ENCODE measurements at places on chromosomes 6 and 20.
A peak's percentile ranks its signal among the peaks of the same experiment; 100 is the strongest.

DNA sequence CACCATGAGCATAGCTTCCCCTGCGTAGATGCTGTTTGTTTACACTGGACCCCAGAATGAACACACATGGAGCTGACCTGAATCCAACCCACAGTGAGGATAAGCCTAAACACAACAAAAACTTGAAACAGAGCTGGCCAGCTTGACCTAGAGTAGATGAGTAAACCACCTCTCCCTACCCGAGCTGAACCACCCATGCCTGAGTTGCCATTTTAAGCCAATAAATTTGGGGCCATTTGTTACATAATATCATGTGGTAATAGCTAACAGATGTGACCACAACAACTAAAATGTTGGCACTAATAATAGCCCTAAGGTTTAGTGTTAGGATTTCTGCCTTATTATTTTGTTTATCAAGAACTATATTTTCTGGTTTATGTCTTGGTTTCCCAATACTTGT, 103.2 kb upstream of the GRIK2 start:
- DNase-seq, result no peak

GRCh38 chr20:23344336-23344735, 6.3 kb upstream of the NXT1 start:
- DNase-seq, result no peak

- no peak for DNase-seq
Measured at GRCh38 chr6:168884050-168884645, 369.5 kb downstream of the THBS2 start.

- DNase-seq, result no peak
Measured at GRCh38 chr6:100685747-100686146, 195.4 kb downstream of the ASCC3 start.

GRCh38 chr20:4820806-4821518, 99.3 kb downstream of the PRND start:
- DNase-seq, result no peak

DNA sequence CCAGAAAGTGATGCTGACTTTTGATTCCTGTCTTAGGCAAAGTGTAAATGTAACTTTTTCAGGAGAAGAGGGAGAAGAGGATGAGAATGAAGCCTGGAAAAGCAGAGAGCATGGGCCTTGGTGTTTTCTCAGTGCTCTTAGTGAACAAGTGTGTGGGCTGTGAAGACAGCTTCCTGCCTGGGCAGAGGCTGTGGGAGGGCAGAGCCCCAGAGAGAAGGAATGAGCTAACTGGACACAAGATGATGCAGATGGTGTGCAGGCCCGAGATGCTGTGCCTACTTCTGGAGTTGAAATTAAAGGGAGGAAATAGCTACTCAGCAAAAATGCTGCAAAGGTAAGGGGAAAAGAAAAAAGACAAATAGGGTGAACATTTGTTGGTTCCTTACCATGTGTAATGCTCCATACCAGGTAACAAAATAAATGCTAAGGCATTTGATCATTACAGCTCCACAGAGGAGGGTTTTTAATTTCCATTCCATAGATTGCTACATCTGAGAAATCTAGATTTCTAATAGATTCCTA, 87.0 kb upstream of the CEP162 start:
- no peak for DNase-seq

DNA sequence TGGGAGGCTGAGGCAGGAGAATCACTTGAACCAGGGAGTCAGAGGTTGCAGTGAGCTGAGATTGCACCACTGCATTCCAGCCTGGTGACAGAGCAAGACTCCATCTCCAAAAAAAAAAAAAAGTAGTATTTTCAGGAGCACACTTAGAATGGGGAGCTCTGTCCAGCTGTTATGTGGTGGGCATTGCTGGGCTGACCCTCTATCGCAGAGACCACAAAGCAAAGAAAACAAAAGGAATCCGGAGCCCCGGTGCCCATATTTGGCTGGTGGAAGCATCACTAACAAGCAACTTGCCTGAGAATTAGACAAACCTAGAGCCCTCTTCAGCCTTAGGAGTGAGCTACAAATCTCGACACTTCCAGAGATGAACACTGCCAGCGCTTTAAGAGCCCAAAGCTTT, 137.3 kb upstream of the GPR6 start:
- DNase-seq, result no peak

- peak; percentile 46 for DNase-seq
Measured at GRCh38 chr6:68778356-68779020, 143.4 kb downstream of the ADGRB3 start.

GRCh38 chr6:15948930-15949900, 179.7 kb upstream of the MYLIP start:
- peak; percentile 99 for DNase-seq

DNA sequence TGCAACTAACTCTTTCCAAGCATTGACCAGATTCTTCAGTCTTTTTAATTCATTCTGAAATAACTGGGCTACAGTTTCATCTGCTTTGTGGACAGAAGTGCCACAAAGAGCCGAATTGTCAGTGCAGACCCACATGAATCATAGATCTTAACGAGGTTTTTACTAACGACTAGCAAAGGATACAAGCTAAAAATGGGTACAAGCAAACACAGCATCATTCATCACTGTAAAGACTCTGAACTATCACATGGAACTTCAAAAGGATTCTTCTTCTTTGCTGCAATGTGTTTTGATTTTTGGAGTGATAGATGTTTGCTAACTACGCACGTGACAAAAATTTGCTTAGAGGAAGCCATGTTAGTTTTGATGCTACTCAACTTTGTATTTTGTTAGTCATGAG, 227.1 kb downstream of the ESR1 start:
- DNase-seq, result no peak

DNA sequence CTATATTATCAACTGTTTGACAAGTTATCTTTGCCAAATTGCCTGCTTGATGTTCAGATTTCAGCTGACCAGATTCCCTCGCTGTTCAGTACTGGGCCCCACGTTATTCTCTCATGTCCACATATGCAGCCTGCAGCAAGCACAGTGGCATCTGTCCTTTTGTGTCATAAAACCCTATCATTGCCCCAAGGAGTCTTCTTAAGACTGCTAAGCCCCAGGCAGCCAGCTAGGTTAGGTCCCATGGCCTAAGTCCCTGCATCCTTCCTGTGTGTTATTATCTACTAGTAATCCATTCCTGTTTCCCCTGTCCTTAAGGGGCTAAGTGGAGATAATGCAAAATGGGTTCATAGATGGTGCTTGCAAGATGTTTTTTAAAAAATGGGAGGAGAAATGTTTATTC, 7.2 kb downstream of the KDM1B start:
- DNase-seq, result no peak

DNA sequence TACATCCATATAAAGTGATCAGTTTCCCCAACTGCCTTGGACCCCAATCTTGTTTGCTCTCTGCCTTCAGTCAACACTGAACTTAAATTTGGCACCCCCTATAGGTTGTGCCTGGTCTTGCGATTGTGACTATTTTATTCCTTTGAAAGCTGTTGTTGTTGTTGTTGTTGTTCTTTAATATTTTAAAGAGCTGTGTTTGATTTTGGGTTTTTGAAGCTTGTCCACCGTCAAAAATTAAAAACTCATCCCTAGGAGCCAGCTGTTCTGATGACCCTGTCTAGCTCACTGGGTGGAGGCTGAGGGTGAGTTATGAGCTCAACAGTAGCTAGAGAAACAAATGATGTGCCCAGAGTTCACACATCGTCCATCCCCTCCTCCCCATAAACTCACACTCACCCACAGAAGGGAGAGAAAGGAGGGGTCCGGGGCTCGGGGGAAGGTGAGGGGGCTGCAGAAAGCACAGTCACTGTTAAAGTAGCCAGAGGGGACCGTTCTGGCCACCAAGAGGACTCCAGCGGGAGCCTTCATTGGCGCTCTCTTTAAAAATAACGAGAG, 4.0 kb downstream of the SIM1 start:
- no peak for DNase-seq

GRCh38 chr6:93341900-93342613, 77.3 kb downstream of the EPHA7 start:
- DNase-seq, result peak; percentile 72

GRCh38 chr20:5881703-5882102, 68.6 kb downstream of the TRMT6 start:
- no peak for DNase-seq

DNA sequence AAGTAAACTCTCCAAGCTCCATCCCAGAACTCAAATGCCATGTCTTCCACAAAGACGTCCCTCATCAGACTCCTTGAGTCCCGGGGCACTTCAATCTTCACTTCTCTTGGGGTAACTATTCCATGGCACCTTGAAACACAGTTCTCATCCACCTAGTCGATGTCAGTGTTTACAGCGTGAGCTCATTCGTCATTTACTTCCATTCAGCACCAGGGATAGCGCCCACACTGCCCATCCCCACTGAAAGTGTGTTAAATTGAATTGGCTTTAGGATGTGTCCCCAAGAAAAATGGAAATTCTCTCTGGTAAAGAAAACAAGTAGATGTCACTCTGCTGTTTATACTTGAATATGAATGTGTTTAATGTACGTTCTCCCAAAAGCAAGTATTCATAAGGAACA, 31.3 kb downstream of the KCNK15 start:
- no peak for DNase-seq

- peak; percentile 19 for DNase-seq
Measured at GRCh38 chr6:54719633-54720032, 126.9 kb upstream of the FAM83B start.

GRCh38 chr6:37665304-37665703, 32.4 kb downstream of the MDGA1 start:
- peak; percentile 29 for DNase-seq

GRCh38 chr20:40899344-40899743, 129.3 kb upstream of the TOP1 start:
- no peak for DNase-seq

DNA sequence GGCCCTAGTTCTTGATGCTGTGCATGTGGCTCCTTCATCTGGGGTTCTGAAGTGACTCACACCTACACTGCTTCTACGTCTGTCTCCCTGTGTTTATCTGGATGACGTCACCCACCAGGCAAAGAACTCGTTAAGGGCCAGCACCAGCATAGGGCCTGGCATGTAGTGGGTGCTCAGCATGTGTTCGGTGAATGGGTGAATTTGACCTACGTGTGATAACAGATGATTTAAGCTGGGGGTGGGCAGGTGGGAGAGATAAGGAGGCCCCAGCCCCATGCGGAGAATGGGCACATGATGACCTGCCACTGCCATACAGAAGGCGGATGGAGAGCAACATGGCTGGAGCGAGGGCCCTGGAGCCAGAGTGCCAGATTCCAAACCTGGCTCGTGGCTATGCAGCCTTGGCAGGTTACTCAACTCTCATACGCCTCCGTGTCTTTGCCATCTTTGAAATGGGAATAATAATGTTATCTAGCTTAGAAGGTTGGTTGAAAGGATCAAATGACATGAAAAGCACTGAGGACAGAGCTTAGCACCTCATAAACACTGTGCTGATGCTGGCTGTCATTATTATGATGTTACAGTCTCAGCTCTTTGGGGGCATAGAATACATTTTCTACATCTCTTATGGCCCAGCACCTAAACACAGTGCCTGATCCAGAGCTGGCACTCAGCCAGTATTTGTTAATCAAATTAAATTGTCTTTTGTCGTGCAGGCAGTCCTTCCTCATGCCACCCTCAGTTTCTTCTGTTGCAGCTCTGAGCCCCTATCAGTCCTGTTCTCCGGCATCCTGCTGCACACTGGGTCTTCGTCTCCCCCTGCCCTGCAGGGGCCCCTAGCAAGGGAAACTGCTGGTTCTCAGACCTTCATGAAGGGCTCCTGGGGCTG, 39.6 kb downstream of the VEGFA start:
- peak; percentile 78 for DNase-seq

GRCh38 chr6:117547688-117548621, 54.4 kb downstream of the GOPC start:
- DNase-seq, result peak; percentile 58

DNA sequence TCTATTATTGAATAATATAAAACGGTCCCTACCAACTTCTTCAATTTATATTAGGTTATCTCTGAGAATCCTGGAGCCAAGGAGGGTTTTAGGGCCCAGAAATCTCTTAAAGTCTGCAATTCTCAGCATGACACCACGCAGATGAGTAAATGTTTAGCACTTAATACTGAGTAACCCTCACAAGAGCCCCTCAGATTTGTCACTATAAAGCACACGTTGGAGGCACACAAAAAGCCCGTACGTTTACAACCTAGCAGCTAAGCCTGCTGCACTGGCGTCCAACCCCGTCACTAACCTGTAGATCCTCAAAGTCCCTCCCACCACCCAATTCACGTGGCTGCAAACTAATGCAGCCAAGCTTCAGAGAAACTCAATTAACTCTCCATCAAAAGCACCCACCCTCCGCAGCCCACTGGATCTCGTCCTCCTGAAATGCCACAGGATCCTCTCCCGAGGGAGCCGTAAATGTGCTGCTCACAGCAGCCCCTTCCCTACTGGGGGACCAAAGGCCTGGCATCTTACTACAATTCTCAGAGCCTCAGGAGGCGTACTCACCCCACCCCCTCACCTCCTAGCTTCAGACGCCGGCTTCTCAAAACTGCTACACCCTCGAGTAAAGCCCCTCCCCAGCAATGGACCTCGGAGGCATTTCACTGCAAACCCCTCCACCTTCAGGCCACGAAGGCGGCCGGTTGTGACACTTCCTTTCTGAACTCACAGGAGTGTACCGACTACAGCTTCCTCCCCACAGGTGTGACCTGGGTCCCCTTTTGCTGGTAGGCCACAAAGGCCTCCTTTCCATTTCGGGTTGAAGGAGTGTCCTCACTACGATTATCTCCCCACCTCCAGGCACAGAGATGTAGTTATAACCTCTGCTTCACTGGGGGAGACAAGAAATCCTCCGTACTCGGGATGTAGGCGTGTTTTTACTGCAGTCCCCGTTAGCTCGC, 909 bp downstream of the CPNE1 start:
- DNase-seq, result no peak

DNA sequence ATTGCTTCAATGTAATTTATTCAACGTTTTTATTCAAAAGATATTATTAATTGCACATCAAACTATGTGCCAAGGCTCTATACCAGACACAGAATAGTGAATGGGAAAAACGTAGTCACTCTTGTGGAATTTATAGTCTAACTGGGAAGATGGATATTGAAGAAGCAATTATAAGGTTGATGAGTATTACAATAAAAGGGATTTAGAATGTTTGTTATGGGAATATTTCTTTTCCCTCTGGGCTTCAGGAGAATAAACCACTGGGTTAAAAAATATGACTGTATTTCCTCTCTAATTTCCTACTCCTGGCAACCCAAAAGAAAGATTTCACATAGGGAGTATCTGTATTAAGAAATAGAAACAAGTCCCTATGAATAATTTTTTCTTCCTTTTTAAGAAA, 25.1 kb upstream of the UTRN start:
- DNase-seq, result no peak

GRCh38 chr6:106413016-106413415, 52.5 kb downstream of the CRYBG1 start:
- DNase-seq, result no peak

Measured in DMS153 (cell line).